ENCODE measurements at places on chromosomes 5 and 9.

DNA sequence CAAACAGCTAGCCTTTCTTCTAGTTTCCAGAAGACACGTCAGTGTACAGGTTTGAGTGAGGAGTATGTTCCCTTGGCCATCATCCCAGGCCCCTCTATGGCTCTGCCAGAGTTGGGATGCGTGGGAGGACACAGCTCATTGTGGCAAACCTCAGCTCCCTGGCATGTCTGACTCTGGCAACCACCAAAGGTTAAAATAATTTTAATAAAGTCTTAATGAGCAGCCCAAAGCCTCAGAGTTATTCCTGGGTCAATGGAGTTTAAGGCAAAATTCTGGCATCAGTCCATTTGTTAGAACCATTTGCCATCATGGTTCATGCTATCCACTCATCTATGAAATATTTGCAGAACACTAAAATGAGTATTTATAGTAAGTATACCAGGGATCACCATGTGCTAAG, 79.8 kb upstream of the PAPPA start:
- DNase-seq, result no peak

DNA sequence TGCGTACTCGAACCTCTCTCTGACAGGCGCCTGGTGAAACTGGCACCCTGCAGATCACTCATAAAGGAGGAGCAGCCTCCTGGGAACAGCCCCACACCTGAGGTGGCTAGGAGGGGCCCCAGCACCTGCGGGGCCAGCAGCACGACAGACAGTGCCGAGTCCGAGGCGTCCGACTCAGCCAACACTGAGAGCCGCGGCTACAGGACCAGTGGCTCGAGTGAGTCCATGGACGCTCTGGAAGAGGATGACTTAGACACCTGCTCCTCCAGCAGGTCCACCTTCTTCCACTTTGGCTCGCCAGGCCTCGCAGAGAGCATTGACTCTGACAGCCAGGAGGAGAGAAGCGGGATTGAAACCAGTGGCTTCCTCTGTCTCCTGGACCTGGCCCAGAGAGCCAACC, 13.5 kb upstream of the TRMT10B start:
- no peak for DNase-seq

DNA sequence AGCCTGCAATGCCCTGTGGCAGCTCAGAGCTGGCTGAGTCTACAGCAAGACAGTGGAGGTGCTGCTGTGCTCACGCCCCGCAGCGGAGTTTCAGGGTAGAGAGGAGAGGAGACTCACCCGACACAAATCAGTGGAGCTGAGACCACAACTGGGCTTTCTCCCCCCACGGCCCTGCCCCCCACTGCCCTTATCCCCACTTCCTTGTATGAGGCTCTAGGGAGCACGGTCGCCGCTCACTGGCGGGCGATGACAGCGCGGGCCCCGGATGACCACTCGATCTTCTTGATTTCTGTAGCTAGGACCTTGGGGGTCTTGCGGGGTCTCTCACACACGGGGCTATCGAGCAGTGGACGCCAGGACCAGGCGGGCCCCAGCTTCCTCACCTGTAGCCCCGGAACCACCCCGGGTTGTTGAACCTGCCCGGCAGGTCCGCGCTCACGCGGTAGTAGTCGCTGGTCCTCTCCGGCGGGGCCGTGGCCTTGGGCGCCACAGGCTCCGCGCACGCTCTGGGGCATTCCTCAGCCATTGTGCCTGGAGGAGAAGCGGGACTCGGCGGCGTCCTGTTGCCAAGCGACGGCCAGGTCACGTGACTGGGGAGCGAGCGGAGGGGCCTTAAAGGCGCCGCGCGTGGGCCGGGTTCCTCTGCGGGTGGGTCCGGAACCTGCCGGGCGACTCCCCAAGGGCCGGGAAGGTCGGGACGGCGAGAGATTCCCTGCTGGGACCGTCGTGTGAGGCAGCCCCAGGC, 984 bp upstream of the MRPS2 start:
- peak; percentile 16 for DNase-seq

- no peak for DNase-seq
Observed at GRCh38 chr5:133716532-133717183, 104.3 kb upstream of the FSTL4 start.

DNA sequence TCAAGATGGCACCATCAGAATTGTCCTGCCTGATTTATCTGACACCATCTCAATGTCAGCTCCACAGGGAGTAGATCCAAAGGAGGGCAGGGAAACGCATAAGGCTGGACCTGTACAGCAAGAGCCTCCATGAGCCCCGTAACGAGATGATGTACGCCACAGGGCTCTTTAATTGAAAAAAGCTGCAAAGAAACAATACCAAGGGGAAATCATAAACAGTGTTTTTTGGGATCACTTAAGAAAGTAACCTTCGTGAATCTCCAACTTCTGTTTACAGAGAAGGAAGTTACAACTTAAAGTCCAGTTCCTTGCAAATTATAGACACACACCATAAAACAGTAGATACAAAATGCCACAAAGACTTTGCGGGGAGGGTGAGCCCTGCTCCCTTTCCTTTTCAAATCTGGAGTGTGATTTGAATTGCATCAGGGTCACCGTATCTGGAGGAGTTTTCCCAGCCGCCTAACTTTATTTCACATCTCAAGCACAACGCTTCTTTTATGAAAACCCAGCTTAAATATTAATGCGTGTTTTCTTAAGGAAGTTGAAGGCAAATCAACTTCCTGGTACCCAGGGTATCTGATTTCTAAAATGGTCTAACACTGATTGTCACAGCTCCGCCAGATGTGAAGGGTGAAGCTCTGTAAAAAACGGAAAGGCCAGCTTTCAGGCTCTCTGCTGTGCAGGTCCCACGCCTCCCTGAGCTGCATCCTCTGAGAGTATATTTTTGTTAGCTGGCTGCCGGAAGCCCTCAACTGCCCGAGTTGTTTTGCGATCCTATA, 88.9 kb downstream of the EBF1 start:
- no peak for DNase-seq

DNA sequence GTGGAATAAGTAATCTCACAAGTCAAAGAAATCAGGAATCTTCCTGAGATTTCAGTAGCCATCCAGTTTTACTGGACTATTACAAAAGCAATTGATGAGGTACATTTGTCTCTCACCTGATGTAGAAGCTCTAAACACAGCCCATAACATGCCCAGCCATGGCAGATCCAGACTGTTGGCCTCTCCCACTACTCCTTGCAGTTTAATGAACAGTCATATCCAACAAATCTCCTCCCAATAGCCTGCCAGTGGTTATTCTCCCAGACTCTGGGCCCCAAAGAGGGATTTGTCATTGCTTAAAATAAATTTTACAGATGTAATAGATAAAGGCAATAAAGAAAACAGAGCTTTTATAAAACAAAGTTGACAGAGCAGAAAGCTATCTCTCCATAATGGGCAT, 80.8 kb downstream of the ZNF608 start:
- DNase-seq, result no peak

GRCh38 chr5:149759986-149760853, 30.1 kb downstream of the PPARGC1B start:
- DNase-seq, result no peak

- no peak for DNase-seq
Observed at GRCh38 chr5:27266184-27266583, 227.8 kb upstream of the CDH9 start.

DNA sequence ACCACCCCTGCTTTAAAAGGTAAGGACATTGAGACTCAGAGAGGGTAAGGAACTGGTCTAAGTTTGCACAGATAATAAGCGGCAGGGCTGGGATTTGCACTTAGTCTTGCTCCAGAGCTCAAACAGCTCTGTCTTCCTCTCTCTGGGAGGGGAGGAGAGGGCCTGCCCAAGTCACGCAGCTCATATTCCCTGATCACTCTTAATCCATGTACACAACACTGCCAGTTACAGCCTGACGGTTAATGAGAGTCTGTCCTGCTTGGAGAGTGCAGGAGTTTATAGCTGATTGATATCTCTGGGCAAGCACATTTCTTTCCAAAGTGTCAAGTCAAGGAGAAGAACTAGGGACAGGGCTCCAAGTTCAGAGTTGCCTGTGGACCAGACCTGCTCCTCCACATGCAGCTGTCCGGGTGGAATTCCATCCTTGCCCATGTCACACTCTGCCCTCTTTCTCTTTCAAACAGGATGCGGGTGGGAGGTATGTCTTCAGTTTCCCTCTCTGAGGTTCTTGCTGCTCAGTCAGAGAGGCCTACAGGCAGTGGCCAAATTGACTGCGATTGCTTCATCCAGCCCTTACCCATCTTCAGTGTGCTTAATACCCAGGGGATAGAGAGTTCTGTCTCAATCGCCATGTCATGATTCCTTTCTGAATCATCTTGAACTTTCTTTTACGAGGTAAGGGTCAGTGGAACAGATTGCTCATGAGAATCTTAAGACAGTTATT, 54.5 kb downstream of the GALNT12 start:
- DNase-seq, result no peak

DNA sequence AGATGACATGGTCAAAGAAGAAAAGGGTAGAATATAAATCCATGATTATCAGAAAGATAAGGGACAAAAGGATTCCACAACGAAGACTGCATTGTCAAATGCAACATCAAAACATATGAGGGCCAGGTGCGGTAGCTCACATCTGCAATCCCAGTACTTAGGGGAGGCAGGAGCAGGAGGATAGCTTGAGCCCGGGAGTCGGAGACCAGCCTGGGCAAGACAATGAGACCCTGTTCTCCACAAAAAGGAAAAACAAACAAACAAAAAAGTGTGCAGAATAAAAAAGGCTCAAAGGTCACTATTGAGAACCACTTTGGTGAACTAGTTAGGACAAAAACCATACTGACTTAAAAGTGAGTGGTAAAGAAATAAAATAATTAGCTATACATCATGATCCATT, 60.2 kb upstream of the NR5A1 start:
- DNase-seq, result no peak

GRCh38 chr5:83156001-83156400, 78.7 kb downstream of the XRCC4 start:
- no peak for DNase-seq
